ENCODE measurements at places on chromosomes 3 and 15.

GRCh38 chr15:90097475-90097874 is 4.8 kb downstream of the IDH2 start:
- peak; percentile 41 for DNase-seq

DNA sequence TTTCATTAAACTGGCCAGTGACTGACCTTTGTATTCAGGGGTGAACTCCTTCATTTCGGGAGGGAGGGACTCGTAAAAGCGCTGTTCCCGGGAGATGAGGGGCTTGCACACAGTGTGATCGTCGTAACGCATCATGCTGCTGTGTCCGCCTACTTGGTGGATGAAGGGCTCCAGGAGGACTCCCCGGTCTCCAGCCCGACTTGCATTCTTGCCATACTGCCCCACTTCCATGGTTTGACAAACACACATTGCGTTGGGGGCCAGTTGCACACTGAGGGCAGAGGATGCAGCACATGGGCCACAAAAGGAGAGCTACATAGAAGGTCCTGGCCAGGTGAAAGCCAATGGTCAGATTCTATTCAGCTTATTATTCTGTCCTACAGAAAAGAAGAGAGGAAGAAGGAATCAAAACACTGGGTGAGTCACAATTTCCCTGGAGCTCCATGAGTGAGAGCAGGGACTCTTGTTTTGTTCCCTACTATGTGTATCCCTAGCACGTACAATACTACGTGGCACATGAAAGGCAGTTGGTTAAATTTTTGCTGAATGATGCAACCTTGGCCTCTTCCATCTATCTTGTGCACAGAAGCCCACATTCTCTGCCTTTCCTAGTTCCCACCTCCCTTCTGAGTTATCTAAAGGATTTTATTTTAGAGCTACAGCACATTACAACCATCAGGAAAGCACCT is 24.2 kb upstream of the GMPPB start:
- DNase-seq = no peak

GRCh38 chr3:154764856-154765640 is 315.1 kb upstream of the MME start:
- no peak for DNase-seq

GRCh38 chr3:42072831-42073301 is 18.3 kb upstream of the TRAK1 start:
- no peak for DNase-seq

- DNase-seq = no peak
Measured at GRCh38 chr15:48029642-48030041, 91.1 kb upstream of the SLC24A5 start.

DNA sequence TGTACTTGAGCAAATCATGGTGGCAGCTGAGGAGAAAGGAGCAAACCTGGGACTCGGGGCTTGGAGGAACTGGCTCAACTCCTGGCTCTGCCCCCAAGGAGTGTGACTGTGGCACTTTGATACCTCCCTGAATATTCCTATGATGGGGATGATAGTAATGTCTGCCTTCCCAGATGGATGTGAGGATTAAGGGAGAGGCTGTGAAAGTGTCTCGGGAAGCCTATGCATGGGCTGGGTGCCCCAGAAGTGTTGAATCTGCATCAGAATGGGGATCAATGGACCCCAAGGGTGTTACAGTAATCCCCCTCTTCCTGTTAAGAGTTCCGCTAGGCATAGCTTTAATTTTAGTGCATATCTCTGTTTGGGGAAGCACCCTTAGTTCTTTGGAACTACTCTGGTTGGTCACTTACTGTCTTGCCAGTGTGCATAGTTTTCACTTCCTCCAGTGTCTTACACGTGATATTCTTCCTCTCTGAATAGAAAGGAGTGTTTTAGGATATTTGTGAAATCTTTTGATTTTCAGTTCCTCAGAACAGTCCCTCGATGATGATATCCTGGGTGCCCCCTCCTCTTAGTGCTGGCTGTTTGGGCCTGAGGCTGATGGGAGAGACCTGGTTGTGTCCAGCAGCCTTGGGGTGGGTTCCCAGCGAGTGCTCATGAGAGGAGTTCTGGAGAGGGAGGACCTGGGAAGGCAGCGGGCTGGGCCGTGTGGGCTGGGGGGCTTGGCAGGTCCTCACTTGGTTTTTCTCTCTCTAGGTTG is 97.5 kb downstream of the CHDH start:
- no peak for DNase-seq

GRCh38 chr3:120552184-120553172 is 43.7 kb upstream of the NDUFB4 start:
- no peak for DNase-seq

DNA sequence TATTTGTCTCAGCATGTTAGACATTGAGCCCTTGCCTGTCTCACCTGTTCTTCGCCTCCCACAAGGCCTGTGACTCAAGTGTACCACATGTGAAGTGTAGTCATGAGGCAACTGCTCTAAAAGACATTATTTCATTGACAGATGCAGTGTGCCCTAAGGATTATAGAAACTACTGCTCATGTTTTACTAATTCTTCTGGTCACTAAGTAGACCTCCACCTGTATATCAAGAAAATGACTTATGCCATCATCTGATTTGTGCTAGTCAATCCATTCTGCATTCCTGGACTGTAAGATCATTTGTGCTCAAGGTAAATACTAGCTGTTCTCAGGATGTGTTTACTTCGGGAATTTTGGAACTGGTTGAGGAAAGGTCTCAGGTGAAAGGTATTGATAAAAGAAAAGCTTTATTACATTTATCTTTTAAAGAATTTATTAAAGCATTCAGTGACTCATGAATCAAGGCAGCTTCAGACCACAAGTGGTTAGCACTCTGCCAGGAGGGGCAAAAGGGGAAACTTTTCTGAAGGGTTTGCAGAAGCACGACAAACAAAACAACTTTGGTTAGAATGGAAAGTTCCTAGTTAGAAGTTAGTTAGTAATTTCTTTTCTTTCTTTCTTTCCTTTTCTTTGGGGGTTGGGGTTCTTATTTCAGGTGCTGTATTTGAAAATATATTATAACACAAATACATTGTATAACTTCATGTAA is 465.3 kb upstream of the CBLB start:
- peak; percentile 20 for DNase-seq

DNA sequence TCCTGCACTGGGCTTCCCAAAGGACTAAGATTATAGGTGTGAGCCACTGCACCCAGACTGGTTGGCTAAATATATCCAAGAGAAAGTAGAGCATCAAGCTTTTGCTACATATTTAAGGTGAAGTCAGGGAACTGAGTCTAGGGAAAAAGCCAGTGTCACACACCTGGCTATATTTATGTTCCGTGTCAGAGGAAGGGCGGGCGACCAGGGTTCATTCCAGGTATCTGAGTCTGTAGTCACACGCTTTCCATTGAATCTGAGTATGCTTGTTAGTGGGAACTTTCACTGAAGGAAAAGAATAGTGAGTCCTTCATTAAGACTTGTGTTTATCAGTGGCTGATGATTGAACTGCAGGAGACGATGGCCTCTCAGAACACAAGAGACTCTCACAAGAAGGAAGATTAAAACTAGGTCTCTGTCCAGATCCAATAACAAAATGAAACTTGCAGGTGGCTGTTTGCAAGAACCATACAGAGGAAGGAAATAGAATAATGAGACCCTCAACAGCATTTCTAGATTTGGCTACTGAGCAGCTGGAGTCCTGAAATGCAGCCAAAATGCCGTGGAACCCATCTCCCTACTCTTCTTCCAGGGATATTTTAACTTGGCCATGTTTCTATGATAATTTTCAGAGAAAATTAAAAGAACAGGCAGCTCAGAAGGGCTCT is 276.3 kb downstream of the THSD4 start:
- DNase-seq = no peak

DNA sequence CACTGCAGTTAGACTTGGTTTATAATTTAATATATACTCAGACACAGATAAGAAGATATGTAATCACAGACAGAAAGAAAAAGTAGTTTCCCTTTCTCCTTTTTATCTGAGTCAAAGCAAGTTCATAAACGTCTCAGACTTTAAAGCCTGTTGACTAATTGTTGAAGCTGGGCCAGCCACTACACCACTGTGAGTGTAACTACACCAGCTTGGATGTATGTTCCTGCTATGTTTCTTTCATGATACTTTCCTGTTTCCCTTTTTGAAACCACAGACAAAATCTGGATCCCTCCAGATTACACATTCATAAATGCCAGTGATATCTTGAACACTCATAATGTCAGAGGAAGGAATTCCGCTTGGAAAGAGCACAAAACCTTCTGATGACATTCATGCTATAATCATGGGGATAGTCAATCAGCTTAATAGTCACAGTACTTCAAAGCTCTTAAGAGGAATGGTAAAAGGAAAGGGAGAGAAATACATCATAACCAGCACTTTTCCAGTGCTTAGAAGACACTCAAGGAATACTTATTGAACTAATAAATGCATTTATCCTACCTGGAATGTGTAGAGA is 32.0 kb downstream of the KCNMB2 start:
- no peak for DNase-seq

DNA sequence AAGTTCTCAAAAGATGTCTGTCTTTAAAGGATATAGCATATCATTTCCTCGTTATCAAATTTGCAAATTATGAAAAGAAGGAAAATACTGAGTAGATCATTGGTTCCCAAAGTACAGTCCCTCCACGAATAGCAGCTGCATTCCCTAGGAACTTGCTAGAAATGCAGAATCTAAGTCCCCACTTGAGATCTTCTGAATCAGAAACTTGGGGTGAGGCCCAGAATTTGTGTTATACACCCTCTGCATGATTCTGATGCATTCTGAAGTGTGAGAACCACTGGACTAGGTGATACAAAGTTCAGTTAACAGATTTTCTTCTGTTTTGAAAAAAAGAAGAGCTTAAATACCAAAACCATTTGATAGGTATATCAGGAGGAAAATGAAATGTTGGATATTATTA is 77.1 kb downstream of the SLC25A26 start:
- DNase-seq = no peak

DNA sequence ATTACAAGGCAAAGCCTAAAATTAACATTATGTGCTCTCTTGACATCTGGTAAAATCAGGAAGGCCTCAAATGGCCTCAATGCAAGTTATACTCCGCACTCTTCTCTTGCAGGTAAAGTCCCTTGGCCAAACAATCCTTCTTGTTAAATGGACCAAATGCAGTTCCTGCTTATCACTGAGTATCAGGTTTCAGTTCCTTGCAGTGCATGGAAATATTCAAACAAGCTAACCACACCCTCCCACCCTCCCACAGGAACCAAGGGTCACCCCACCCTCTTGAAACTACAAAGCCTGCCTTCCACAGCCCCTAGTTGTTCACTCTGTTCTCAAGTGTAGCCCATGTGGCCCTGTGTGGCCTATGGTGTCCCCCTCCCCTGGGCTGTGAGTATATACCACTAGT is 171.9 kb upstream of the CADPS start:
- DNase-seq = no peak

- DNase-seq = no peak
Measured at GRCh38 chr3:175240921-175241320, 381.8 kb downstream of the NAALADL2 start.

DNA sequence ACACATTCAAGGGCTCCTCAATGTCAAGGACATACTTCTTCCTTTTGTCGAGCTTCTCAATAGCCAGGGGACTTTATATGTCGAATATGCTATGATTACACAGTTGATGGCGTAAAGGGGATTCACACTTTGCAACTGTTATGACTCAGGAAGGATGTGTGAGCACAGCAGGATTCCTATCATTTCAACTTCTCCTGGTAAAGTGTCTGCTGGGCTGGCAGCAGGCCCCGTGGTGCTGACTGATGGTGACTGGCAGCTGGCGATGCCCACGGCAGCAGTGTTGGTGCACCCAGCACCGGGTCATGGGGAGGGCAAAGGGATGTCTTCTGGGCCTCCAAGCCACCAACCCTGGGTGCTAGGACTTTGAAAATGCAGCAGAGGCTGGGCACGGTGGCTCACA is 44.8 kb upstream of the GNB5 start:
- DNase-seq = no peak

DNA sequence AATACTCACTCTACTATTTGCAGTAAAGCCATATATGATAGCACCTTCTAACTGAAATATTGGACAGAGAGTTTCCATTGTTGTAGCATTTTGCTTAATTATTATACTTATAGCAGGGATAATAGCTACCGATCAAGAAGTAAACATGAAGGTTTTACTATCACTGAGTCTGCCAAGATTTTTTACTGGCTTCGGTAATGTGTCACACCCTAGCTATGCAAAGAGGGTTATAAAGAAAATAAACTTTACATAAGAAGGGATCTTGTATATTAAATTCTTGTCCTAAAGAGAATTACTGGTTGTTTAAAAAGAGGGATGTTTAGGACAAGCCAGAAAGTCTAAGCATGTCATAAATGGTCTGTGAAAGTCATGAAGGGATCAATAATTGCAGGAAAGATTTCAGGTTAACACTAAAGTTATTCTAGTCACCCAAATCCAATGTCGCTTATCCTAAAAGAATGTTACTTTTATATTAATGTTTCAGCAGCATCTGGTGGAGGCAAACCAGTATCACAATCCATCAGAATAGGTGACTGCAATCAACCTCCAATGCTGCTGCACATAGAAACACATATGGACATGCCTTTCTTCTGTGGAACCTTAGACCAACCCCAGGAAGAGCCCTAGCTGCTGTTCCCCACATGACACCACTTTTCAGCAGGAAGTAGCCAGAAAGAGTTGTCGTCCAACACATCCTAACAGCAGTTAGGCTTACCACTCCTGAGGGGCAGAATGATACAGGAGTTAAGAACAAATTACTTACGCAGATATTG is 62.7 kb upstream of the GK5 start:
- DNase-seq = no peak

- DNase-seq = no peak
Measured at GRCh38 chr15:38471974-38472373, 18.0 kb downstream of the FAM98B start.

DNA sequence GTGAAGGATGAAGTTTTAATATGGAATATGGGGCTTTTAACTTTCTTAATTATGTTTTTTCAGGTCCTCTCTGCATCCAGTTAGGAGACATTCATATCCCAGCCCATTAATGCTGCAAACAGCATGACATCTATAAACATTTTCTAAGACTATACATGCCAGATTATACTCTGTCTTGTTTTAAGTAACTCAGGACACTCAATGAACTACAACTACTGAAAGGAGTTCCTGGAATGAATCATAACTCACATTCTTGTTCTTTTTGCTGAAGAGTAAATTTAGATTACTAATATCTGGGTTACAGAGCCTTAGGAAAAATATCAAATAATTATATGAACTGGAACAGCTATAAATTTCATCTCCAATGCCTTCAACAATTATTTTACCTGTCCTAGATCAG is 167.4 kb downstream of the STAG1 start:
- no peak for DNase-seq

- DNase-seq = peak; percentile 11
Measured at GRCh38 chr3:139111392-139112229, 66.9 kb upstream of the PRR23C start.

GRCh38 chr3:71584394-71585011 is 975 bp upstream of the FOXP1 start:
- no peak for DNase-seq
